SK-N-MC (cell line): ENCODE measurements at places on chromosomes 5 and 9.

- DNase-seq, result no peak
Measured at GRCh38 chr5:131142970-131143617, 22.0 kb downstream of the HINT1 start.

DNA sequence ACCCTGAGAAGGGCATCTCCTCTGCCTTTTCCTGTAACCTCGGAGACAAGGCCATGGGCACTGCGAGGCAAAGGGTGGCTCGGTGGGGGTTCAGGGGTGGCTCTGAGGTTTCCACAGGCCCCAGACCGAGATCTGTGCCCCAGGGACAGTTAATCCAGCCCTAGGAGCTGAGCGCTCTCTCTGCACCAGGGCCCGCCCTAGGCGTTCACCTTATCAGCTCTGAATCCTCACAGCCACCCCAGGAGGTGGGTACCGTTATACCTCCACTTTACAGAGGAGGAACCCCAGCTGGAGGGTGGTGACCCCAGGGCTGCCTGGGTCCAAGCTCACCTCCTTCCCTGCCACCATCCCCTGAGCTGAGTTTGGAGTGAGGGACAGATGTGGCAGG lies 2.3 kb upstream of the ENG start:
- no peak for DNase-seq

- DNase-seq, result no peak
Measured at GRCh38 chr9:35277628-35278359, 116.0 kb downstream of the UNC13B start.

GRCh38 chr9:652914-653313 lies 188.6 kb upstream of the DMRT1 start:
- DNase-seq, result no peak

- no peak for DNase-seq
Measured at GRCh38 chr5:139954462-139954861, 88.6 kb downstream of the NRG2 start.

- DNase-seq, result no peak
Measured at GRCh38 chr5:121671624-121672023, 180.1 kb upstream of the FTMT start.

- no peak for DNase-seq
Measured at GRCh38 chr5:7066471-7067235, 329.3 kb upstream of the ADCY2 start.

DNA sequence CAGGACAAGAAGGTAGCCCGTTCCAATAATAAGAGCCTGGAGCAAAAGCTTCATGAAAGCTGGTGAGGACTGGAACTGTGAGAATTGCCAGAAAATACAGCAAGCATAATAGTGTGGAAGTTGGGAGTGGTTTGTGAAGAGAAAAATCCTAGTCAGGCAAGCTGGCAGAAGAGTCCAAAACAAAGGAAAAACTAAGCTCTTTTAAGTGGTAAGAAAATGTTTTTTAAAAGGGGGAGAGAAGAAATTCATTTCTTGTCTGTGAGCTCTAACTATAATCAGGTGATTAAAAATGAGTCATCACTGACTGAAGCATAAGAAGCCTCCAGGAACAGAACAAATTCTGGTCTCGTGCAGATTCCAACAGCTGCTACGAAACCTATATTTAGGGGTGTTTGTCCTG lies 102.6 kb downstream of the CAAP1 start:
- DNase-seq, result no peak

DNA sequence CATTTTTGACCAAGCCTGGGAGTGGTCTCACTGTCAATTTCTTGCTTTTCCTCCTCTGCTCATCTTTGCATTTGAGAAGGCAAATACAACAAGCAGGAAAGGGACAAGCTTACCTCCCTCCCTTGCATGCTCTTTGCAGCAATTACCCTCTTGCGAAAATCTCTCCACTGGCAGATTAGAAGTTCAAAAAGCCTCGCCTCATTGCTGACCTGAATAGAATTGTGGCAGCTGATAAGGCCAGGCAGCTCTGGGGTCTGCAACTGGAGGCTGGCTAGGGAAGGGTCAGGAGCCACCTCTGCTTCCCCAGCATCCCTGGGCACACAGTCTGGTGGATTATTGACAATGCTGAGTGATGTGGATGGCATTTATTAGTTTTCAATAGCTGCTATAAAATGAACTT lies 362.3 kb upstream of the KIF2A start:
- no peak for DNase-seq

GRCh38 chr9:88781628-88782391 lies 209.5 kb upstream of the S1PR3 start:
- DNase-seq, result no peak

DNA sequence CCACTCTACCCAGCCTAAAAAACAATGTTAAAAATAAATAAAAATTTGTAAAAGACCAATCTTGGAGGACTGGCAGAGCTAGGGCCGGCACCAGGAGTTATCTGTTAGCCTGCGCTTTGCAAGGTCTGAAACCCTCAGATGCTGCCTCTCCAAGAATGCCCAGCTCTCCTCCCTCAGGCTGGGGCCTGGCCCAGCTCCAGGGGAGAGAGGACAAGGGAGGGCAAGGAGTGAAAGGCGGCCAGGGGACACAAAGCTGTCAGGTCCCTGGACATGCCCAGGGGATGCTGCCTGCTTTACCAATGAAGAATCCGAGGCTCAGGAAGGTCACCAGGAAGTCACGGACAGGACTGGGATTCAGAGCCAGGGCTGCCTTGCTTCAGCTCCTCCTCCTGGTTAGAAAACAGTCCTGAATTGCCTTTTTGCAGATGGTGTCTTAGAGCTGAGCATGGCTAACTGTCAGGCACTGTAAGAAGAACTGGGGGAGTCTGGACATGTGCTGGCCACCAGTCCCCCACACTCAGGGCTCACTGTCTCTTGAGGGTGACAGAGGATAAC lies 5.5 kb upstream of the N4BP3 start:
- no peak for DNase-seq

- DNase-seq, result no peak
Measured at GRCh38 chr9:35862328-35862727, 7.9 kb downstream of the OR13J1 start.

DNA sequence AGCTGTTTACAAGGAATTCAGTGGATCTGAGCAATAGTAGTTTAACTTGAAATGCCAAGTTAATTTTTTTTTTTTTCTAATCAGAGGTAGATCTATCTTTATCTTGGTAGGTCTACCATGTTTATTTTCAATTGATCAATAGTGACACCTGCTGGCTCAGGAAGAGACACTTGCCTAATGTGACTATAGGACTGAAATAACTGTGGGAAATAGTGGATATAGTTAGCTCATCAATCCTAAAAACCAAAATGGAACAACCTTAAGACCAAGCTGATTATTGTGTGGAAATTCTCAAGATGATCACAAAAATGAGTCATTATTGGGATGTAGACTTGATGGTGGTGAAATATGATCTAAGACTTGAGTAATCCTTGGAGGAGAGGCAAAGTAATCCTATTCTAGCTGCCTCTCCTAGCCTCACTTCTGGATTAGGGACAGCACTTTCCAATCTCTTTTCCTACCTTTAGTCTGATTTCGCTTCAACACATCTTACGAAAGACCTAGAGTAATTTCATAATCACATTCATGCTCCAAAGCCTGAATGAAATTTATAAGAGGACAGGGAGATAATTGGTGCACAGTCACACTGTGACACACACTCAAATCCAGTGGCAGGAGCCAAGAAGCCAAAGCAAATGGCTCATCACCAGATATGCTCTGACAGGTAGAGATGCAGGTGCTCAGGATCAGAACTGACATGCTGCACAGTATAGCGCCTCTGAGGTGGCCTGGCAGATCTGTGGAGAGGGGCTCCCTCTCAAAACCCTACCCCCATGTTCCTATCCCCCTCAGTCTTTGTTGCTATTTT lies 156.3 kb downstream of the HMHB1 start:
- no peak for DNase-seq

DNA sequence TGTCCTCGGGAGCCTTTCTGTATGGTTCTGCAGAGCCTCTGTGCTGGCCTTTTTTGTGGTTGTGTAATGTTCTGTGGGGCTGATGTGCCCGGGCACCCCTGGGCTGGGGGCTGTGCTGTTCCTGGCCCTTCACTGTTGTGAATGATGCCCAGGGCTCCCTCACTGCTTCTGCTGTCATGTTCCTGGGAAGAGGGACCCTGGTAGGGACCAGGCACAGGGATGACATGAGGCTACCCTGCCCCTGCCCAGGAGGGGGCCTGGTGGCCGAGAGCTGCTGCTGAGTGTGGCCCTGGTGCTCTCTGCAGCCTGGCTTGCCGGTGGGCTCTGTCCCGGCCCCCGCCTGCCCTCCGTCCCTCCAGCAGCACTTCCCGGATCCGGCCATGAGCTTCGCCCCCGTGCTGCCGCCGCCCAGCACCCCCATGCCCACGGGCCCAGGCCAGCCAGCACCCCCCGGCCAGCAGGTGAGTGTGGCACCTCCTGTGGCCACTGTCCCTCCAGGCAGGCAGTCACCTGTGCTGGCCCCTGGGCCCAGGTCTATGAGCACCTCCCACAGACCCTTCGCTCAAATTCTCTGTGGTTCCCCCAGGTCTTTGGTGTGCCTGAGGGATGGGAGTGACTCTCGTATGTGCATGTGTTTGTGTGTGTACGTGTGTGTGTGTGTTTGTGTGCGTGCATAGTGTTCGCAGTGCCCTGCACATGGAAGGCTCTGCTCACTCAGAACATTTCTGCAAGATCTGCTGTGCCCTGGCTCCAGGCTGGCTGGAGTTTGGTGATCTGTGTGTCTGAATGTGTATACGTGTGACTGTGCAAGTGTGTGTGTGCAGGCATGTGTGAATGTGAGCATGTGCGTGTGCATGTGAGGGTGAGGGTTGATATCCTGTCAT lies 72.3 kb downstream of the WNK2 start:
- DNase-seq, result no peak

DNA sequence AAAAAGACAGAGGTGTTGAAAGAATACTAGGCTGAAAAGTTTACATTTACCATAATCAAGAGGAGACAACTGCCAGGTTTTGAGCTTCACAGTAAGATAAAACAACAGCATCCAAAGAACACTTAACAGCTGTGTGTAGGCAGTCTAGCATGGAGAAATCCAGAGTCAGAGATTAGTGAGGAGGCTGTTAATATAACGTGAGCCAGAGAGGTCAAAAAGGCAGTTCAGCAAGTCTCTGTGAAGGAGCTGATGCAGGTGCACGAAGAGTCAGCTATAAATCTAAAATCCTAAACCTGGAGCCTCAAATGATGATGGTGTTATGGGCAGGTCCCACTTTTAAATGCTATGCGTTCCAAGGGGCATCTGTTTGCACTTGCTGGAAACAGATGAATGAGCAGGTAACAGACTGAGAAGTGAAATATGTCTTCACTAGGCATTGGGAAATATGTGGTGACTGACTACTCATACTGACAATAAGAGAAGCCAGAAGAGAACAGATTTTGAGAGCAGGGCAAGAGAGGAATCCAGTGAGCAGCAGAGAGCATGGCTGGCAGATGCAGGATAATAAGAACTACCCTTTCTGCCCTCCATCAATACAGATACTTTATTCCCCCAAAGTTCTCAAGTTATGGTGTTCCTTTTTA lies 8.7 kb downstream of the APTX start:
- no peak for DNase-seq

DNA sequence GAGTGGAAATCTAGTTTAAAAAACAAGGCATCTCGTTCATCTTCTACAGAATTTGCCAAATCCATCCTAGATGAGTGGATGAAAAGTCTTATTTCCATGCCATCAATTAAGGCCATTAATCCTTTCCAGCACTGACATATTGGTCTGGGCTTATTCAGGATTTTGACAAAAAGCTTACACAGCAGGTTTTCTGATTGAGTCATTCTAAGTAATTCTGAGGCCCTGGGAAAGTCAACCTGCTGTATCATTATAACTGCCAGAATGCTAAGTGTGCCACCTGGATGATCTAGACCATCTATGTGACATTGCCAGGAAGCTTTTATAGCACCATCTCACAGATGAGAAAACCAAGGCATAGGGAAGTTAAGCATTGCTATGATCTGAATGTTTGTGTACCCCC lies 132.1 kb upstream of the MAP3K1 start:
- DNase-seq, result no peak

- no peak for DNase-seq
Measured at GRCh38 chr9:87256973-87257372, 240.7 kb upstream of the DAPK1 start.

DNA sequence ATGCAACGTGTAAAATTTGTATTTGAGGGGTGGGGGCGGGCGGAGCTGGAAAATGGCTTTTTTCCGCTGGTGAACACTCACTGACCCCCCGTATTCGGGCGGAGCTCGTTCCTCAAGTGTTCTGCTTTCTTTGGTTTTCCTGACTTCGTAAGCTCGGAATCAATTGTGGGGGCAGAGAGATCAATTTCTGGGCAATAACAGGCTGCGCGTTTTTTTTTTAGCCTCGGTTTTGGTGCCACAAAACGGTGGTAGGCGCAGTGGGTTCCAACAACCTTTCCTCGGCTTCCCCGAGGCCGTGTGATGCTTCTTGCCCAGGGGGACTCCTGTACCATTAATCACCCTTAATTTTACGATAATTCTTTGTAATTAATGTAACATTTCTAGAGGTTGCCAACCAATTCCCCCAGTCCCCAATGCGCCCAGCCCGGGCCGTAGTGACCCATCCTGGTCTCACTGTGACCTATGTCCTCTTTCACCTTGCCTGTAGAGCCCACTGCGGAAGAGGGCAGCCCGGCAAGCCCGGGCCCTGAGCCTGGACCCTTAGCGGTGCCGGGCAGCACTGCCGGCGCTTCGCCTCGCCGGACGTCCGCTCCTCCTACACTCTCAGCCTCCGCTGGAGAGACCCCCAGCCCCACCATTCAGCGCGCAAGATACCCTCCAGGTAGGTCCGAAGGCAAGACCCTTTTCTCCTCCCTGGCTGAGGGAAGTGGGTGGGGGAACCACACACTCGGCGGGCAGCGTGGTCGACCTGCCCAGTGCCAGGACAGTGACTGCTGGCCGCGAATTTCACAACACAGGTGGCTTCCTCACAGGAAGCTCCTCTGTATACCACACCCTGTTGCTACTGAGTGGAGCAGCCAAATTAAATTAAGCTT lies 3.7 kb downstream of the NR4A3 start:
- DNase-seq, result no peak

GRCh38 chr9:92171281-92171680 lies 56.1 kb upstream of the SPTLC1 start:
- DNase-seq, result no peak

GRCh38 chr9:26597542-26598149 lies 295.0 kb downstream of the CAAP1 start:
- no peak for DNase-seq

DNA sequence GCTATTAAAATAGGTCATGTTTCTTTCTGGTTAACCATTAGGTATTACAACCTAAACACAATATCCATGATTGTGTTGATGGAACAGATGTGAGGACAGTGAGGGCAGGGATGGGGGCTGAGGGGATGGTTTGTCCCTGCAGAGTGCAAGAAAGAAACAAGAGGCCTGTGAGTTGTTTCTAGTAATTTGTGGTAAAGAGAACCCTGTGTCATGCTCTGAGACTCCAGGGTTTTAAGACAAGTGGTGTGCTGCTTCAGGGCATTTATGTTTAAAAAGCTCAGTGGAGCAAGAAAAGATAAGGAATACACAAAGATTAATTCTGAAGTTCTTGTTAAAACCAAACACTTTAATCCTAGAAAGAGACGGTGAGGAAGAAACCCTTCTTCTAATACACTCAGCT lies 656.5 kb downstream of the TLE1 start:
- DNase-seq, result no peak

- no peak for DNase-seq
Measured at GRCh38 chr9:99052815-99053715, 51.8 kb upstream of the TGFBR1 start.
